Mesendoderm (in vitro differentiated cells): ENCODE measurements at places on chromosomes 7 and 10.

DNA sequence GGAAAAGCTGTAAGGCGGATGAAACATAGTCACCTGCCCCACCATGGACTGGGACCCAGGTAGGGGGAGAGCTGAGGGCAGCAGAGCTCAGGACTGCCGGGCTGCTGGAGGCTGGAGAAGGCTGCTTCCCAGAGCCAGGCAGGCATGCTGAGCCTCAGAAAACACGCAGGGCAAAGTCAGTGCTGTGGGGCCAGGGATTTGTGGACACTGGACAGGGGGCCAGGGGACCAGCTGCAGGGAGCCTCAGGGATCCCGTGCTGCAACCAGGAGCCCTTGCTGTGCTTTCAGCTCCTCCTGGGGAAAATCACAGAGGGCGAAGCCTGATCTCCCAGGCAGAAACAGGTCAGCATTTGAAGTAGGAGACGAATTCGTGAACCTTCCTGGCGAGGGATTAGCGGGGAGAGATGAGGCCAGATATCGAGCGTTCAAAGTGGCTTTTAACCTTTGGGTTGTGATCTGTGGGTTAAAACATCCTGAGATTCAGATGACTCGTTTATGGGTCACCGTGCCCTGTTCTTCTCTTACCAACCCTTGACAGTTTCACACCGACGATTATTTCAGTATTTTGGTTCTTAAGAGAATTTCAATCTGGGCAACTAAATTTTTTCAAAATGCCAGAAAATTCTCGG lies 85.6 kb upstream of the SHH start:
- no peak for DNase-seq

DNA sequence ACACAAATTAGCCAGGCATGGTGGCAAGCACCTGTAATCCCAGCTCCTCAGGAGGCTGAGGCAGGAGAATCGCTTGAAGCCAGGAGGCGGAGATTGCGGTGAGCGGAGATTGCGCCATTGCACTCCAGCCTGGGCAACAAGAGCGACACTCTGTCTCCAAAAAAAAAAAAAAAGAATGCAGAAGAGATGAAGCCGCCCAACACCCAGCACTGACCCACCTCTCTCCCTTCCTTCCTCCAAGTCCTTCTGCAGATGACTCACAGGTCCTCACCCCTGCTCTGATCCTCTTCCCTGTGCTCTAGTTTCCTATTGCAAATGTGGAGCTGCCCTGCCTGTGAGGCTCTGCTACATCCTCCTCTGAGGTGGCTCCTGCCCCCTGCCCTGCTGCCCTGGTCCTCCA lies 22.0 kb upstream of the OPALIN start:
- no peak for DNase-seq

DNA sequence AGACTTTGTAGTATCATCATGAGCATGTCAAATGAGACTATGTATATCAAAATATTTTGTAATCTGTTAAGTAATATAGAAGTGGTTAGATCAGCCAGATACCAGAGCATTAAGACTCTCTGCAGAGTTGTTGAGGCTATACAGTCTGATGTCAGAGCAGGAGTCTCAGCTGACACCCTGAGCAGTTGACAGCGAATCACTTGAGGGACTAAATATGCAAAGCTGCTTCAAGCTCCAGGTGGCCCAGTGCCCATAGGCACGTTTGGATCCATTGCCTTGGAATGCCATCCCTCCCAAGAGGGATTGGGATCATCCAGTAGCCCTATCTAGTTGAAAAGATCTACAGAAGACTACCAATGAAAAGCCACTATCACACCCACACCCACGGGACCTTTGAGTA lies 210.2 kb downstream of the TAX1BP1 start:
- peak; percentile 19 for DNase-seq

DNA sequence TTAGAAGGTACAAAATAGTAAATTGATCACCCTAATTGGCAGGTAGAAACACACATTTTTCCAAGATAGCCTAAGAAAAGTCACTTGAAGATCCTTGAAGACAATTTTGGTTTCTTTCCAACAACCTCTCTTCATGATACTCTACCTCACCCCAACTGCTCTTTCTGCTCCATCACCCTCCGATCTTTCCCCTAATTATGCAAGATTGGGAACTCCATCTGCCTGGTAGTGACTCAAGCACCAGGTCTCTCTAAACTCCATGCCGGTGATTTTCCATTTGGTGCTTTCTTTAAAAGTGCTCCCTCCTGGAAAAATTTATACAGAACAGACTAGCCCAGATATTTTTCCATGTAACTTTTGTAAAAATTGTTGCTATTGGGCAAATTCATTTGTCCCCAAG lies 1.1 kb upstream of the AKR1B1 start:
- no peak for DNase-seq

GRCh38 chr7:16080131-16080530 lies 341.2 kb downstream of the CRPPA start:
- no peak for DNase-seq
